GM23338 (cell line): ENCODE measurements at places on chromosomes 16 and 17. TPM values are rescaled to one million over a fixed set of nuclear protein-coding genes. Genes with fewer than 3 reads are reported as not detected.

- DNase-seq = no peak
- no peaks in the 10 kb centered on the region for H3K36me3 ChIP-seq
- H3K27ac ChIP-seq = 0 out of 2 replicates have a peak overlapping the region, but pooled peaks have one; percentile 36
- peak overlapping the region; percentile 80 for H3K4me3 ChIP-seq
- no peaks in the 10 kb centered on the region for H3K27me3 ChIP-seq
Observed at GRCh38 chr16:18984435-18985005, 786 bp downstream of the TMC7 start.

- H3K27ac ChIP-seq = no peak overlapping the region
- H3K27me3 ChIP-seq = no peaks in the 10 kb centered on the region
- no peak overlapping the region for H3K4me3 ChIP-seq
- no peak for DNase-seq
- no peaks in the 10 kb centered on the region for H3K36me3 ChIP-seq
Observed at GRCh38 chr17:10070690-10071089, 127.7 kb downstream of the GAS7 start.

GRCh38 chr16:87897521-87898505 lies 28.5 kb upstream of the SLC7A5 start:
- no peaks in the 10 kb centered on the region for H3K4me1 ChIP-seq
- H3K27me3 ChIP-seq = no peaks in the 10 kb centered on the region
- H3K27ac ChIP-seq = no peak overlapping the region
- H3K4me3 ChIP-seq = no peak overlapping the region

- no peak overlapping the region for H3K27ac ChIP-seq
- peaks cover 3% of the 10 kb centered on the region; the same call in 1 of the 2 replicates for H3K4me1 ChIP-seq
- no peaks in the 10 kb centered on the region for H3K27me3 ChIP-seq
- H3K4me3 ChIP-seq = no peak overlapping the region
- no peak for DNase-seq
Observed at GRCh38 chr17:44464037-44464436, 39.2 kb downstream of the GPATCH8 start.

The TBC1D3H gene
- not detected in 2 replicates for total RNA-seq

- H3K4me1 ChIP-seq = no peaks in the 10 kb centered on the region
- no peaks in the 10 kb centered on the region for H3K36me3 ChIP-seq
- DNase-seq = no peak
- no peaks in the 10 kb centered on the region for H3K27me3 ChIP-seq
- H3K4me3 ChIP-seq = no peak overlapping the region
- H3K27ac ChIP-seq = no peak overlapping the region
Observed at GRCh38 chr16:12120217-12120981, 143.9 kb downstream of the SNX29 start.
